ENCODE measurements at places on chromosomes 7 and 10.

DNA sequence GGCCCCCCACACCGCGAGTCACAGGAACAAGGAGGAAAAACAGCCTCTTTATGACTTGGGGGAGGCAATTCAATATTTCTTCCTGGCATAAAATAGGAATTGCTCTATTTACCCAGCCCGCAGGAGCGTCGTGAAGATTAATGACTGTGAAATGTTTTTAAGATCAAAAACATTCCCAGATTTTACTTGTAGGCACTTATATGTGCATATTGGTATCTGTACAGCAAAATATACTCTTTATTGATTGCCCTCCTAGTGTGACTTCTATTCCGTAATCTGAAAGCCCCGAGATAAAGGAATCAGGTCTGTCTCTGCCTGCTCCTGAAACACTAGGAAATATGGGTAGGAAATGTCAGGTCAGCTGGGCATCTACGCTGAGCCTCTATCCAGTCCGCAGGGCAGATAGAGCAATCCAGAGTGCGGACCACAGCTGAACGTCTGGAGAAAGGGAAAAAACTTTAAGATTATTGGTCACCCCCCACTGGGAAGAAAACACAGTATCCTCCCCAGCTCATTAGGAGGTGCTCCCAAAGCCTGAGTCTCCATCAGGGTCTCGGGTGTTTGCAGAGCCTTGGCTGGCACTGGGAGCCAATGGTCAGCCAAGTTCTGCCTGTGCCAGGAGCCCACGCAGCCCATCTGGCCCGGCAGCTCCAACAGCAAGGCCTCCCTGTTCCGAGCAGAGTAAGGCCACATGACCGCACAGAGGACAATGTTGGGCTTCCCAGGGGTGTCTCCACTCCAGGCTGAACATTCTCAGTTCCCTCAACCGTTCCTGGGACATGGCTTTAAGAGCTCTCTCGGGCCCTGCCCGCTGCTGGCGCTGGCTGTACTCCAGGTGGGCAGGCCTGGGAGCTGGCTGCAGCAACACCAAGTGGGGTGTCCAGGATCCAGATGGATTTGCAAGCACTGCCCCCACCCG, 7.7 kb downstream of the CTBP2 start:
- DNase-seq = no peak

DNA sequence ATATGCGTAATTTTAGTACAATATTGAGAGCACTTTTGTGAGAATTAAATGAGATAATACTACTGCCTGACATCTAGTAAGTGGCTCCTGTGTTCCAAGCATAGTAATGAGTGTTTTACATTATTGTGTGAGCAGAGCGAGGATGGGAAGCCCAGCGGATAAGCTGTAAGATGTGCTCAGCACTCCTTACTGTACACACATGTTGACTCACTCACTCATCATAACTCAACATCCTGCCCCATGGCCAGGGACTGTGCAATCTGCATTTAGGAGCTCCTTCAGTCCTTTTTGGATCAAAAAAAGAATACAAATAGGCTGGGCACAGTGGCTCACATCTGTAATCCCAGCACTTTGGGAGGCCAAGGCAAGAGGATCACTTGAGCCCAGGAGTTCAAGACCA, 72.9 kb upstream of the NEBL start:
- DNase-seq = no peak

- DNase-seq = no peak
Observed at GRCh38 chr7:127320974-127321373, 68.2 kb upstream of the GRM8 start.

DNA sequence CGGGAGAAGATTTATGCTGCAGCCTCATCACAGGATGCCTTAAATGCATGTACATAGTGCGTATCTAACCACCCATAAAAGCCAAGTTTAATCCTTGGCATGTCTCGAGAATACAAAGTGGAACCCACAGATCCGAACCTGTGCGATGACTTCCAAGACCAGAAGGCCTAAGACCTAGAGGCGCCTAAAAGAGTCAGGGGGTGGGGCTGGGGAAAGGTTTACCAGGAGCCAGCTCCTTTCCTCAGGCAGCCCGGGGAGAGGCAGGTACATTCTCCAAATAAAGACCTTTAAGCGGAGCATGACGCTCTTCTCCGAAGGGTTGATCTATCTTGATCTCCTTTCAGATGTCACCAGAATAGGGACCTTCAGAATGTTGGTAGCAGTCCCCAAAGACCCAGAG, 9.7 kb downstream of the SP8 start:
- no peak for DNase-seq

Data from stimulated activated CD8-positive, alpha-beta memory T cell treated with anti-CD3 and anti-CD28 coated beads, Interleukin-4, amount 100 ng/mL, for 48 hours (primary cell).